ENCODE measurements at places on chromosomes 5 and 9.

DNA sequence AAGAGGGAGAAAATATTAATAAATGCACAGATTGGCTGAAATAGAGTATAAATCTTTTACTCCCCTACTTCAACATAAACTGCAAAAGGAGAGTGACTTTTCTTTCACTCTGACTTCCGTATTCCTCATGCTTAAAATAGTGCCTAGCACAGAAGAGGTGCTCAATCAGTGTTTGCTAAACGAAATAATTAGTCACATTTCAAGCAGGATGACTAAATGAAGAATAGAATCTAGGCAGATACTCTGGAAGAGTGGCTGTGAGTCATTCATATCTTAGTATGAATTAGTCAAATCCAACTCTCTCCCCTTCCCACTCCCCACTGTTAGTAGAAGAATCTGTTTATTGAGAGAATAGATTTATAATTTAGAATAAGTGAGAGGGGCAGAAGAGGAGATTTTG, 4.8 kb downstream of the CD274 start:
- DNase-seq, result no peak

GRCh38 chr9:30815585-30815984, 1568.9 kb upstream of the ACO1 start:
- no peak for DNase-seq

DNA sequence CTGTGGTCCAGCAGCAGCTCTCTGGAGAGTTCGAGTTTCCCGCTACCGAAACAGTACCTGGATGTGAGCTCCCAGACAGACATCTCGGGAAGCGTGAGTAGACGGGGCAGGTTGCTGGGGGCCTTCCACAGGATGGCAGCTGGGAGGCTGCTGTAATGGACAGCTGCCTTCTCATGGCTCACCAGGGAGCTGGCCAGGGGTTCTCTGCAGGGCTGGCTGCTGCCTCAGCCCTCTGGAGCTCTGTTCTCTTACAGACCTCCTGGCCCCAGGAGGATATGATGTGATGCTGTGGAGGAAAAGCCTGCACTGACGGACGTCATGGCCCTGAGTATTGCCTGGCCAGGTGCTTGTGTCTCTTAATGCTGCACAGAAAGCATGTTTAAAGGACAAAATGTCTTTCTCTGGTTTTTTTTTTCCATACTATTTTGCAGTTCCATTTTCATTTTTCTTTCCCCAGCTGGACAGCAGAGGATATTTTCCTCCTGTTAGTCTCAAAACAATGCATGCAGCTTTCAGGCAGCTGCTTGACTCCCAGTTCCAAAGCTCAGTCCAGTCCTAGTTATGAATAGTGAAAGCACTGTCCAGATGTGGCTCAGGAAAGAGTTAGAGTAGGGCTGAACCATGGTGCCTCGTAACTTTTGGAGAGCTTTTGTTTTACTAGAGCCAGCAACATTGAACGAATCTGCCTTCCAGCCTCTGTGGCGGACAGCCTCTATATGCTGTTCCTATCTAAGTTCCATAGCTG, 77.5 kb upstream of the RARS1 start:
- DNase-seq, result no peak

- DNase-seq, result no peak
These were observed 96.0 kb upstream of the PHF24 start for GRCh38 chr9:34862043-34862442.

DNA sequence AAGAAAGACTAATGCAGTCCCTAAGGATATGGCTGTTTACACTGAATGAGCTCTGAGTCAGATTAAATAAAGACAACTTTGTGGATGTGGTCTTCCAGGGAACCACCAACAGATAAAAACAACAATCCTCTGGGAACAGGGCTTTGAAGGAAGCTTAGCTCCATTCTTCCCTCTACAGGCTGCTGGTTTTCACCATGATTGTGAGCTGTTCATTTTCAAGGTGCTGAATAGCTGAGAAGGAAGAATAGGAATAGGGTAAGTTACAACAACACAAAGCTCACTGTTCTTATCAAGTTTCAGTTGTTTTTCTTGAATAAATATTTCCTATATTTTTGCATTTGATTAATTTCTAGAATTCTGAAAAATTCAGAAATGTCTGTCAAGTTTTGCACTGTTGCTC, 25.9 kb upstream of the PTAR1 start:
- DNase-seq, result no peak

GRCh38 chr9:111036429-111036789, 1.9 kb downstream of the LPAR1 start:
- peak; percentile 29 for DNase-seq

DNA sequence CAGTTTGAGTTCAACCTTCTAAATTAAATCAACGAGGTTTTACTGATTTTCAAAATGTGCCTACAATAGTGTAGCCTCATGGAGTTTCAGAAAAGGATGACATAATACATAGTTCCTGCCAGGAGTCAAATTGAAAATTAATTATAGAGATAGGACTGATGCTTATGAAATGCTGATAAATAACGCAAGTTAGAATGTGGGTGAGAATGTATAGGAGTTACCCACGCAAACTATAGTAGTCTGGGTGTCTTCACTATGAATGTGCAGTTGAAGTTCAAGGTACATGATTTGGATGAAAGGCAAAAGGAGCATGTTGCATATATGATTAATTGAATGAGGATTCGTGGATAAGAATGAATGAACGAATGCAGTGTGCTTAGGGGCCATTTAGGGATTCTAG, 95.7 kb downstream of the SV2C start:
- no peak for DNase-seq
